ENCODE measurements at places on chromosomes 1 and 21. TPM values are rescaled to one million over a fixed set of nuclear protein-coding genes. Genes with fewer than 3 reads are reported as not detected.

DNA sequence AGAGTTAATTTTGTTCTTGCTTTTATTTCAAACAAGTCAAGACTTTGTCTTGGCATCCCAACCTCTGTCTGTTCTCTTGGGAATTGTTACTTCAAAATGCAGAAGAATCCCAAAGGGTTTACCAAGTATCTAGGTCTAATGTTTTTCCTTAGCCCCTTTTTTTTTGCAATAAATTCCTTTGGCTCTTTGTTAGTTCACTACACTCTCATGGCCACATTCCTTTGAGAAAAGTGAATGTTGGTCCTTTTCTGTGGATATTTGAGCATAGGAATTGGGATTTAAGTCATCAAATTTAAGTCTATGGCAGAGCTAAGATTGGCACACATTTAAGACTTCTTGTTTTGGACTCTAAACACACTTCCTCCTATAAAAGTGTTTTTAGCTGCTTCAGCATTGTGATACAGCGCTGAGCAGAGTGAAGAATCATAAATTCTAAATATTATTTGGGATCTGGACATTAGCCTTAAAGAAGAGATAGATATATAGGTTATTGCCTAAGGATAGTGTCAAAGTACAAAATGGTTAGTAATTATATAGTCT is 1.9 kb downstream of the BTF3L4 start:
- H3K4me1 ChIP-seq, result peaks cover 41% of the 10 kb centered on the region
- H3K27me3 ChIP-seq, result no peaks in the 10 kb centered on the region
- peaks cover 6% of the 10 kb centered on the region for H3K36me3 ChIP-seq
- H3K27ac ChIP-seq, result no peak overlapping the region
- no peak overlapping the region for H3K4me3 ChIP-seq
- no peak for DNase-seq

- no peak overlapping the region for H3K4me3 ChIP-seq
- H3K27ac ChIP-seq, result peak overlapping the region; percentile 41
- H3K36me3 ChIP-seq, result no peaks in the 10 kb centered on the region
- DNase-seq, result no peak
- no peaks in the 10 kb centered on the region for H3K27me3 ChIP-seq
Measured at GRCh38 chr1:220876511-220877376, 2.5 kb upstream of the HLX start.

GRCh38 chr1:67441183-67441582 is 11.0 kb upstream of the SERBP1 start:
- no peaks in the 10 kb centered on the region for H3K27me3 ChIP-seq
- DNase-seq, result peak; percentile 47
- H3K36me3 ChIP-seq, result no peaks in the 10 kb centered on the region
- H3K27ac ChIP-seq, result no peak overlapping the region
- no peak overlapping the region for H3K4me3 ChIP-seq

- DNase-seq, result no peak
- H3K27me3 ChIP-seq, result no peaks in the 10 kb centered on the region
- H3K4me3 ChIP-seq, result no peak overlapping the region
- no peak overlapping the region for H3K27ac ChIP-seq
- H3K36me3 ChIP-seq, result no peaks in the 10 kb centered on the region
- peaks cover 5% of the 10 kb centered on the region for H3K4me1 ChIP-seq
Measured at GRCh38 chr1:183831311-183831710, 26.4 kb downstream of the RGL1 start.

DNA sequence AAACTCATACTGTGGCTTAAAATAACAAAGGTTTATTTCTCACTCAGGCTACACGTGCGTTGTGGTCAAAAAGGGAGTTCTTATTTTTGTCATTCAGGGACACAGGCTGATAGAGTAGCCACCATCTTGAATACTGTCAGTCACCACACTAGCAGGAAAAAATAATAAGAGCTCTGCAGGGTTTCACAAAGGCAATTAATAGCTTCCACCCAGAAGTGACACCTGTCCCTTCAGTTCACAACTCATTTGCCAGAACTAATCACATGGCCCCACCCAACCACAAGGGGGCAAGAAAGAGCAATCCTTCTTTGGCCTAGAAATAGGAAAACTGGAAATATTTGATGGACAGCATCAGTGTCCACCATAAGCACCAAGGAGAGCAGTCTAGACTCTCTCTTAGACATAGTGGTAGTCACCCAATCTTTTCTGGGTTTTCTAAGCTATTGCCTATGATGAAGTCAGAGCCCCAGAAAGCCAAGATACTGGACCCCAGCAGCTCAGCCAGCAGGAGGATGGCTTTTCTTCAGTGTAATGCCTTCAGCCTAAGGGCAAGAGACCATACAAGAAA is 8.2 kb downstream of the HAPLN2 start:
- no peak overlapping the region for H3K4me3 ChIP-seq
- H3K36me3 ChIP-seq, result no peaks in the 10 kb centered on the region
- DNase-seq, result peak; percentile 60
- H3K27ac ChIP-seq, result no peak overlapping the region

DNA sequence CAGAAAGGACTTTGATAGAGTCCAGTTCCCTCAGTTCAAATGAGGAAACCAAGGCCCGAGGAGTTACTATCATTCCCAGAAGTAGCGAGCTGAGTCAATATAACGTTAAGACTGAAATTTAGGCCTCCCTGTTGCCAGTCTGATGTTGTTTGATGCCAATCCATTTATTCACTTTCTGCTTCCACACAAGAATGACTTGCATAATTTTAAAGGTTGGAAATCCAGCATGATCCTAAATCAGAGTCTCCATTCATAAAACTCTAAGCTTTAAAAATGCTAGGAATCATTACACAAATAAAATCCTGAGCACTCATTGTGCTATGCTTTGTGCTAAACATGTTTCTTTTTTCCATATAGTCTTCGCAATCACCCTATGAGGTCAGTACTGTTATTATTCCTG is 414.4 kb downstream of the PTBP2 start:
- no peaks in the 10 kb centered on the region for H3K27me3 ChIP-seq
- H3K4me1 ChIP-seq, result peaks cover 4% of the 10 kb centered on the region
- H3K36me3 ChIP-seq, result no peaks in the 10 kb centered on the region
- H3K27ac ChIP-seq, result no peak overlapping the region

- DNase-seq, result no peak
- H3K4me3 ChIP-seq, result no peak overlapping the region
- no peaks in the 10 kb centered on the region for H3K27me3 ChIP-seq
- no peaks in the 10 kb centered on the region for H3K36me3 ChIP-seq
- H3K27ac ChIP-seq, result no peak overlapping the region
Measured at GRCh38 chr21:36003776-36004175, 56.5 kb downstream of the SETD4 start.

DNA sequence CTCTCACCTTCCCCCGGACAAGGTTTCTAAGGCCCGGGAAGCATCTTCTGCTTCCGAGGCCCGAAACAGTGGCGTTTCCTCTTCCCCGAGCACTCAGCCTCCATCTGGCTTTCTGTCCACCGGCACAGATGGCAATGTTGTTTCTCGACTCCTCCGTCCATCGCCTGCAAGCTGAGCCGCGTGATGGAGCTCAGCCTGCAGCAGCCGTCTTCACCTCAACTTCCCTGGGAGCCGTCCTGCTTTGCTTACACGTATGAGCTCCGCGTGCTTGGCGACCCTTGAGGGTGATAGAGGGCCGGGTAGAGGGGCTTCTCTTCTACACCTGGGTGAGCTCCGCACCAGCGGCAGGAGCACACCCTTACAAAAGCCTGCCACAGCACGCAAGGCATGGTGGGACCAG is 80.4 kb downstream of the AJAP1 start:
- no peaks in the 10 kb centered on the region for H3K27me3 ChIP-seq
- no peaks in the 10 kb centered on the region for H3K4me1 ChIP-seq
- DNase-seq, result no peak
- no peaks in the 10 kb centered on the region for H3K36me3 ChIP-seq
- H3K4me3 ChIP-seq, result no peak overlapping the region

- no peak overlapping the region for H3K4me3 ChIP-seq
- DNase-seq, result no peak
- no peak overlapping the region for H3K27ac ChIP-seq
- H3K36me3 ChIP-seq, result no peaks in the 10 kb centered on the region
- no peaks in the 10 kb centered on the region for H3K27me3 ChIP-seq
Measured at GRCh38 chr1:36792292-36792691, 242.0 kb downstream of the GRIK3 start.

GRCh38 chr1:115814685-115815398 is 26.1 kb downstream of the NHLH2 start:
- H3K36me3 ChIP-seq, result no peaks in the 10 kb centered on the region
- H3K4me3 ChIP-seq, result no peak overlapping the region
- DNase-seq, result no peak
- H3K27me3 ChIP-seq, result no peaks in the 10 kb centered on the region
- no peak overlapping the region for H3K27ac ChIP-seq

GRCh38 chr1:230465691-230466090 is 39.6 kb upstream of the PGBD5 start:
- no peaks in the 10 kb centered on the region for H3K36me3 ChIP-seq
- DNase-seq, result no peak
- H3K4me1 ChIP-seq, result peaks cover 5% of the 10 kb centered on the region
- no peaks in the 10 kb centered on the region for H3K27me3 ChIP-seq
- no peak overlapping the region for H3K27ac ChIP-seq

DNA sequence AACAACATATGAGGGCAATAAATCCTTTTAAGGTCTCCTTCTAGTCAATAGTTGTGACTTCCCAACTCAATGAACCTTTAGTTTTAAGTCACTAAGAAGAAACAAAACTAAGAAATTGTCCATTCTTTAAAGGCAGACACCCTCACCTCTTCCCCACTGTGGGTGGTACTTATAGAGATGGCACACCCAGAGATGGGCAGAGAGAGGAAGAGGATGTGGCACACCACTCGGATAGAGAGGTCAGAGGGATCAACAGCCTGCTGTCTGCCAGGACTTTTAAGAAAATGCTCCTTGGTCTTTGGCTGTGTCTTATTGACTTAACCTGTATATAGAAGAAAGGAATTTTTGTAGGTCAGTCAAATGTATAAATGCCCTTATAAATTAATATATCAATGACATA is 45.1 kb downstream of the FASLG start:
- H3K27ac ChIP-seq, result no peak overlapping the region
- H3K27me3 ChIP-seq, result no peaks in the 10 kb centered on the region
- H3K36me3 ChIP-seq, result no peaks in the 10 kb centered on the region

GRCh38 chr1:78040484-78041089 is 5.2 kb upstream of the GIPC2 start:
- H3K27me3 ChIP-seq, result no peaks in the 10 kb centered on the region
- H3K27ac ChIP-seq, result peak overlapping the region; percentile 82
- H3K4me3 ChIP-seq, result no peak overlapping the region
- H3K4me1 ChIP-seq, result peaks cover 70% of the 10 kb centered on the region
- no peaks in the 10 kb centered on the region for H3K36me3 ChIP-seq
- DNase-seq, result no peak

GRCh38 chr1:71809085-71809484 is 473.3 kb downstream of the NEGR1 start:
- H3K27ac ChIP-seq, result no peak overlapping the region
- no peaks in the 10 kb centered on the region for H3K4me1 ChIP-seq
- no peak for DNase-seq

- H3K4me1 ChIP-seq, result no peaks in the 10 kb centered on the region
- no peaks in the 10 kb centered on the region for H3K36me3 ChIP-seq
- H3K27ac ChIP-seq, result no peak overlapping the region
- no peaks in the 10 kb centered on the region for H3K27me3 ChIP-seq
- no peak overlapping the region for H3K4me3 ChIP-seq
Measured at GRCh38 chr1:180964595-180964994, 51.9 kb downstream of the KIAA1614 start.

GRCh38 chr1:77230051-77230450 is 10.8 kb upstream of the PIGK start:
- no peak overlapping the region for H3K4me3 ChIP-seq
- H3K27ac ChIP-seq, result no peak overlapping the region
- H3K36me3 ChIP-seq, result no peaks in the 10 kb centered on the region
- peaks cover 4% of the 10 kb centered on the region for H3K4me1 ChIP-seq

GRCh38 chr21:45267390-45267760 is 20.3 kb downstream of the POFUT2 start:
- H3K27me3 ChIP-seq, result no peaks in the 10 kb centered on the region
- no peak overlapping the region for H3K27ac ChIP-seq

DNA sequence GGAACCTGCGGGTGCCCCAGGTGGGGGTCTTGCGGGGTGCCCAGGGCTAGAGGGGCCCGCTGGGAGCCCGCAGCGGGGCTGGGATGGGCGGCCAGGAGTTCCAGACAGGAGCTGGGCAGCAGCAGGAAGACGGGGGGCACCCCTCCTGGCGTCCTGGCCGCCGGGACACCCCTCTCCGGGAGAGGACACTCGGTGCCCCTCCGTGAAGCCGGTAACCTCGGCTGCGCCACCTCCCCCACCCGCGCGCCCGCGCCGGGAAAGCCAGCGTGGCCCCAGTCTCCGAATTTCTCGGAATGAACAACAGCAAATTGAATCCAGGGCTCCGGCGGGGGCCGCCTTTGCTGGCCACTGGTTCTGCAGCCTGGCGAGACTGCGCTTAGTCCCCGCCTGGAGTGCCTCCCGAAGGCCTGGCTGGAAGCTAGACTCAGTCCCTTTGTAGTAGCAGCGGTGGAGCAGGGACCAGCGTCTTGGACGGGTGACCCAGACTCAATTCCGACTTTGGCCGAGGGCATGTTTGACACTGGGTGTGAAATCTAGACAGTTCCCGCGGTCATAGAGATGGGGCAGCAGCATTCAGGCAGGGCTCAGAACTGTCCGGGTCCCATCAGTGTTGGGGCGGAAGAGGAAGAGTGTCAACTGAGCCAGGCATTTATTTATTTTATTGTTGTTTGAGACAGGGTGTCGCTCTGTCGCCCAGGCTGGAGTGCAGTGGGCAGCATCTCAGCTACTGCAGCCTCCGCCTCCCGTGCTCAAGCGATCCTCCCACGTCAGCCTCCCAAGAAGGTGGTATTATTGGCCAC is 773 bp downstream of the IFNGR2 start:
- H3K27me3 ChIP-seq, result no peaks in the 10 kb centered on the region
- H3K4me3 ChIP-seq, result peak overlapping the region; percentile 95
- peak; percentile 55 for DNase-seq
- H3K27ac ChIP-seq, result peak overlapping the region; percentile 89

DNA sequence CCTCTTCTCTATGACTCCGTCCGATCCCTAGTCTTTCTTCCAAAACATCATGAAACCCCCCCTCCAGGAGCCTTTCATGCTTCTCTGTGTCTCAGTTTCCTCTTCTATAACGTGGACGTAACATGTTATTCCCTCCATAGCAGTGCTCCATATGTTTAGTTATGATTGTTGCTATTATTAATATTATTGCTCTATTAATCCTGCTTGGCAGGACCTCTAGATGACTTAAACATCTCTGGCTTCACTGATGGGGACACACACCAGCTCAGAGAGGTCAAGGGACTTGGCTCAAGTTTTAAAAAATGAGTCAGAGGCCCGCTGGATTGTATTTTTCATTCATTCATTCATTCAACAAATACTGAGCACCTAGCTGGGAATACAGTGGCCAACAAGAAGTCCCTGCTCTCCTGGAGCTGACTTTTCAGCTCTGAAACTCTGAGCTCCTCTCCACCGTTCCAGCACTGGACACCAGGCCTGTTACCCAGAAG is 404 bp upstream of the CPLANE2 start:
- no peak for DNase-seq
- H3K4me1 ChIP-seq, result peaks cover 20% of the 10 kb centered on the region
- H3K27ac ChIP-seq, result peak overlapping the region; percentile 93

Gene OR2C3
- not detected for total RNA-seq

Gene LCE1E
- total RNA-seq, result not detected

Gene TNFRSF14
- total RNA-seq, result 58.3 TPM

Gene SCNM1
- total RNA-seq, result 28.0 TPM

Gene KCNE1
- total RNA-seq, result not detected

Gene TRNP1
- 17.1 TPM for total RNA-seq

Gene HORMAD1
- not detected for total RNA-seq

Gene KRTAP19-5
- total RNA-seq, result not detected

Gene ARID4B
- total RNA-seq, result 27.7 TPM

Gene CYP4X1
- 14.2 TPM for total RNA-seq

Data from body of pancreas (tissue), 4 donors.